ENCODE measurements at places on chromosomes 3 and 15.

DNA sequence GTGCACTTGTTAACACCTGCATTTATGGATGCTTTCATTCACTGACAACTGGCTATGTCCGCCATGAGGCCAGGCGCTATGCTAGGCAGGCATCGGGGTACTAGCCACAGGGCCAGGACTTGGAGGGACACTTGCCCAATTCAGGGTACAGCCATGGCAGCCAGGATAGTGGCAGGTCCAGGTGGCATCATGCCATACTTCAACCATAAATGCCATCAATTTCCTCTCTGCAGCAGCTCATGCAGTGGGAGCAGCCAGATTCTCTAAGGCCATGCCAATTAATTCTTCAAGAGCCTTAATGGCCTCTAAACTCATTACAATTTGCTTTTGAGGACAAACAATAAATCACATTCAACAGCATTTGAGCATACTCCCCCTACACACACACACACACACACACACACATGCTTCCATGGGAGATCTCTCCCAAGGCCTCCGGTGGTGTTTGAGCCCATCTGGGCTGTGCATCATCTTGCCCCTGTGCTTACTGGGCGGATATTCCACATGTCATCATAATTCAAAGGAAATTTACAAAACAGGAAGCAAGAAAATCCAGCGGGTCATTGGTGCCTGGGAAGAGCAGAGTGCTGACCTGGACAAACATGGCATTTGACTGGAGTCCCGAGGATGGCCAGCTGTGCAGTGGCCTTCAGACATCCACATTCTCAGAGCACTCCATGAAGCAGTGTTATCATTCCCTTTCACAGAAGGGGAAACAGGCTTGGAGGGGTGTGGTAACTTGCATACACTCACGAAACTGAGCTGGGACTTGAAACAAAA is 109.1 kb downstream of the IQSEC1 start:
- no peak for DNase-seq

- DNase-seq = no peak
Observed at GRCh38 chr3:1404270-1404962, 311.6 kb downstream of the CNTN6 start.

- DNase-seq = no peak
Observed at GRCh38 chr3:153210660-153211059, 48.6 kb downstream of the RAP2B start.

DNA sequence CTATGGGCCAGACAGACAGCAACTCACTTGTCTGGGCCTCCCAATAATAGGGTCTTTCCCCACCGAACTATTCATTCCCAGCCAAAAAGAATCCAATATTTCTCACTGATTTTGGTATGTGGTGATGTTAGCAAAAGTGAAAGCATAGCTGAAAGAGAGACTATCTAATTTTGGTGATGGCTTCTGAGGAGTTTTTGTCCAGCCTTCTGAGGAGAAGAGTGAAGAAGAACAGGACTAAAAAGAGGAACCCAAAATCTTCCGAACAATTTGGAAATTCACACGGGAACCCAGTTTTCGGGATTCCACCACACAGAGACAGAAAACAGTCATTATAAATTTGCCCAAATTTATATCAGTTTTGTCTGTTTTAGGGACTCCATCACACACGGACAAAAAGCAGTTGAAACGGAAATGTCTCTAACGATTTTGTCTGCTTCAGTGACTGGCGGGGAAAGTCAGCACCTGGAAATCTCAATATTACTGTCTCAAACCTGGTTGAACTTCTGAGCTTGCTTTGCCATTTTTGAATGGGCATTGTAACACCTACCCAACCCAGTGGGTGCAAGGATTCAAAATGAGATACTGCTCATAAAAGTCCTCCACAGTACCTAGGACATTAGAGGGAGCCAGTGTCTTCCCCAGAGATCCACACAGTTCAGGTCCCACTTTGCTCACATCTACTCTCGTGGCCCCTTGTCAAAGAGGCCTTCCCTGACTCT is 9.1 kb downstream of the CD80 start:
- DNase-seq = no peak

GRCh38 chr3:105791919-105792786 is 76.7 kb downstream of the CBLB start:
- no peak for DNase-seq

GRCh38 chr15:57692709-57693108 is 13.8 kb upstream of the POLR2M start:
- no peak for DNase-seq

GRCh38 chr3:157097198-157097597 is 62.7 kb downstream of the CCNL1 start:
- DNase-seq = no peak

DNA sequence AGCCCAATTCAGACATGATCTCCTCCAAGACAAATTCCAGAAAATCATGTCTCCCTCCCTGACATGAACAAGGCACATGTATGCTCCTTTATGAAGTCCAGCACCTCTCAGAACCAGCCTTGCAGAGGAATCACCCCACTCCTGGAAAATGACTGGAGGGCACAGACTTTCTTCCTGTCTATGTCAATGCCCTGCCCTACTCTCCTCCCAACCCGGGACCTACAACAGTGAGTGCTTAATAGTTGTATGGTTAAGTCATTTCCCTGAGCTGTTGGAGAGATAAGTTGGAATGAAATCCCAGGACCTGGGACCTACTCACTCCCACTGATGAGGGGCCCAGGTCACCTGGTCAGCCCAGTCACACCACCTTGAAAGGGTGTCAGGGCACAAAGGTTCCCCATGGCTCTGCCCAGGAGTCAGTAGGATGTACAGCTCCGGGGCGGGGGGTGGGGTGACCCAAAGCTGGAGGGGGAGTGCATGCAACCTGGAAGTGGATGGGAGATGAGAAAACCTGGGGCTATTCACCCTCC is 80.1 kb upstream of the HERC1 start:
- no peak for DNase-seq

- DNase-seq = peak; percentile 19
Observed at GRCh38 chr3:126156468-126156867, 23.9 kb downstream of the ALDH1L1 start.

- DNase-seq = no peak
Observed at GRCh38 chr3:29215948-29216347, 64.9 kb upstream of the RBMS3 start.

Data from MM.1S (cell line).